Hematopoietic multipotent progenitor cell treated with erythropoietin and hydrocortisone succinate and interleukin-3 and kit ligand, for 8 days (in vitro differentiated cells): ENCODE measurements at places on chromosomes 2 and 18.
A peak's percentile ranks its signal among the peaks of the same experiment; 100 is the strongest.

DNA sequence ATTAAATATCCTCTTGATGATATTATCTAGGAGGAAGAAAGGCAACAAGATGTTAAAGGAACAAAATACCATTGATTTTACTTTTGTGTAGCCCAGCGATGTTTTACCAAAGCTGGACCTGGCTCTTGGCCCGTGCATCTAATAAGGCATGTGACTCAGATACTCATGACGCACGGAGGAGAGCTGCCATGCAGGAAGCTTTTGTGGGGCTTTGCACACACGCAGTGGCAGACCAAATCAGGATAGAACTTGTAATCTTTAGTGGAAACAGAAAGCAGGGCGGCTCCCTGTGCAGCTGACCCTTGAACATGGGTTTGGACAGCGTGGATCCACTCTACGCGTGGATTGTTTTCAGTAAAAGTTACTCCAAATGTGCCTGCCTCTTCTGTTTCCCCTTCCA lies 190.0 kb downstream of the NAPG start:
- DNase-seq = no peak

DNA sequence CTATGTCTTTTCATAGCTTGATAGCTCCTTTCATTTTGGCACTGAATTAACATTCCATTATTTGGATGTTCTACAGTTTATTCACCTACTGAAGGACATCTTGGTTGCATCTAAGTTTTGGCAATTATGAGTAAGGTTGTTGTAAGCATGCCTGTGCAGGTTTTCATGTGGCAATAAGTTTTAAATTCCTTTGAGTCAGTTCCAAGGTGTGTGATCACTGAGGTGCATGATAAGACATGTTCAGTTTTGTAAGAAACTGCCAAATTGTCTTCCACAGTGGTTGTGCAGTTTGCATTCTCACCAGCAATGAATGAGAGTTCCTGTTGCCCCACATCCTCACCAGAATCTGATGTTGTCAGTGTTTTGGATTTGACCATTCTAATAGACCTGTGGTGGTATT lies 24.2 kb downstream of the XDH start:
- DNase-seq = no peak

GRCh38 chr2:217816396-217816869 lies 186.4 kb downstream of the TNS1 start:
- no peak for DNase-seq

GRCh38 chr2:216495656-216496055 lies 3.0 kb upstream of the RPL37A start:
- DNase-seq = no peak

DNA sequence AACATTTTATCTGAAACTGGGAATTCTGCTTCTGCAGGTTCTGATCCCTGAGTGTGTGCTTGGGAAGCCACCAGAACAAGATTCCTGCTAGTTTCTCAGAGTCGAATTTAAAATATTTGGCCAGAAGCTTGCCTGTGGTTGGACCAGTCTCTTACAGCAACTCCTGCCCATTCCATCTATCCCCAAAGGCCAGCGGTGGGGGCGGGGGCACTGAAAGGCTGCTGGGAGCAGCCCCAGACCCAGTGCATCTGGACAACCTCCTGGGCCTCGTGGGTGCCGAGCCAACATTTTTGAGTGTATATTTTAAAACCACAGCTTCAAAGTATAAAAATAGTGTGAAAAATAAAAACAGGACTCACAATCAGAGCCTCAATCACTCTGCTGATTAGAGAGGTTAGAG lies 38.6 kb upstream of the ZFP36L2 start:
- no peak for DNase-seq

DNA sequence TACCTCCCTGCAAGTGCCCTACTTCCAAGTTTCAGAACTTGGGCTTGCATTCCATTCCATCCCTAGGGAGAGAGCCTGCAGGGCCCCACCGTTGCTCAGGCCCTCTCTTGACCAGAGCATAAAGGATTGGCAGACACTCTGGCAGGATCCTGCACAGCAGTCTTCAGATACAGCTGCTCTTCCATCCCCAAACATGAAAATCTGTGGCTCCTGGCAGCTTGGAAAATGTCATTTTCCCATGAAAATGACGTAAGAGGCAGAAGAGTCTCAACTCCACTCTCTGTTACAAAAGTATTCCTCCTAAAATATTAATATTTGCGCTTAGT lies 162.6 kb downstream of the GFPT1 start:
- DNase-seq = no peak

- DNase-seq = no peak
These were observed 134.0 kb upstream of the HDAC4 start for GRCh38 chr2:239534581-239535412.

- DNase-seq = no peak
These were observed 179.6 kb downstream of the VAPA start for GRCh38 chr18:10093445-10093844.

GRCh38 chr18:8721716-8722115 lies 16.4 kb downstream of the MTCL1 start:
- no peak for DNase-seq

DNA sequence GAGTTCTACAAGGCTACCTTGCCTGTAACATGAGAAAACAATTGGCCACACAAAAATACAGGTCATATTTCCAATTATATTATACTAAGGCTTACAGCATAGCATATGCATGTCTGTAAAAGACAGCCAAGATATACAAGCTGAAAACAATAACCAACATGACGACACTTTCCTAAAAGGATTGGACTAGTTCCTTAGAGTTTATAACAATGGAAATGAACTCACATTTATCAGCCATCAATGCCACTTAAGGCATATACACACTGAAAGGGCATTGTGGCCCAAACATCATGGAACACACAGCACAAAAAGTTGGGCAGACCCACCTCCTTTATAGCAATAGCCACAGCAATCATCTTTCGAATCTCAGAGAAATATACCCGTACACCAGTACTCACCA lies 52.0 kb downstream of the SLC40A1 start:
- DNase-seq = no peak

DNA sequence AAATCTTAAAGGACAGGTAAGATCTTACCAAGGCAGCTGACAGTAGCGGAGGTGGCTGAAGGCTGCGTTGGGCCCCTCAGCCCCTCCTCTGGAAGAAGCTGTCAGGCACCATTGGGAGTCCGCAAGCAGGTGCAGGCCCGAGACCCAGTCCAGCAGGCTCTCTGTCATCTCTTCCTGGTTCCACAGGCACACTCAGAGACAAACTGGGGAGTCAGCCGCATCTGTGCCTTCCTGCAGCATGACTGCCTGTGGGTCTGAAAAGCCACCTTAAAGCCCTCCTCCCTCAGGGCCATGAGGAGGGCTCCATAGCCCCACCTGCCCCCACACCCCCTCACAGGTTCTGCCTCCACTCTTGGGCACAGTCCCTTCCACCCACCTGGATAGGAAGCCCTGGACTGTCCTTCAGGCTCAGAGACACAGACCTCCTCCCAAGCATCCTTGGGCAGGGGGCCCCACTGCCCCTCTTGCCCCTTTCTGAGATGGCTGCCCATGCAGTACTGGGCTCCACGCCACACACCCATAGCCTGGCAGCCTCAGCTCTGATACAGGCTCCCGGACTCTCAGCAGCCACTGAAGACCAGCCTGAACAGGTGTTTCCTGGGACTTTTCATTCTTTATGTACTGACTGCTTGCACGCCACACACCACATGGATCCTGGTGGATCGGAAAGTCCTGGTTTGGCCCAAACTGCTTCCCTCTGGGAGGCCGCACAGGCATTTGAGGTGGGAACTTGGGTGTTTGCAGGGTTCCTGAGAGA lies 239.8 kb downstream of the SEPTIN10 start:
- no peak for DNase-seq

- peak; percentile 11 for DNase-seq
These were observed 3.4 kb downstream of the SERPINB2 start for GRCh38 chr18:63890950-63891304.

DNA sequence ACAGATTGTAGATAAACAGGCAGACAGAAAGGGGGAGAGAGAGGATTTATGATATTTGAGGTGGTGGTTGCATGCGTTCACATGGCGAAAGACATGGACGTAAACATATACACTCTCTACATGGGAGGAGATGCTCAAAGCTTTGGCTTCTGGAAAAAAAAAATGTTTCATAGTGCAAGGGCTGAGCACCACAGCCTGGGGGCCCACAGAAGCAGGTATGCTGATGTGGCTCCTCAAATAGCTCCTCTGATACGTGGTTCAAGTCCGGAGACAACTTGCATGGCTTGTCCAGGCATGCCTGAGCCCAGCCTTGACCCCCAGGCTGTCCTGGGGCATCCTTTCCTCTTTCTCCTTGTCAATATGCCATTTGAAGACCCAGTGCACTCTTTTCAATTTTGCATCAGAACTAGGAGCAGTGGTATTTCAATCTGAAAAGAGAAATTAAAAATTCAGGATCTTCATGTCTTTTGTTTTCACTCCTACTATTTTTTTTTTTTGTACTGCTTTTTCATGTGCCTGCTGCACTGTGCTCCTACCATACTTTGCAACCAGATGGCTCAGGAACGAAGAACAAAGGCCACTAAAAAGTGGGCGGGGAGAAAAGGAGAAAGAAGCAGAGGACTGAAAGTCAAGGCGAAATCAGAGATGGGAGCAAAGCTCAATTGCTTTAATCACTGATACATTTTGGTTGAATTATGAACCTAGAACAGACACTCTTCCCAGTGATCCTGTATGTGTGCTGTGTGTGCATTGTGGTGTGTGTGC lies 495.7 kb upstream of the TCF4 start:
- no peak for DNase-seq

DNA sequence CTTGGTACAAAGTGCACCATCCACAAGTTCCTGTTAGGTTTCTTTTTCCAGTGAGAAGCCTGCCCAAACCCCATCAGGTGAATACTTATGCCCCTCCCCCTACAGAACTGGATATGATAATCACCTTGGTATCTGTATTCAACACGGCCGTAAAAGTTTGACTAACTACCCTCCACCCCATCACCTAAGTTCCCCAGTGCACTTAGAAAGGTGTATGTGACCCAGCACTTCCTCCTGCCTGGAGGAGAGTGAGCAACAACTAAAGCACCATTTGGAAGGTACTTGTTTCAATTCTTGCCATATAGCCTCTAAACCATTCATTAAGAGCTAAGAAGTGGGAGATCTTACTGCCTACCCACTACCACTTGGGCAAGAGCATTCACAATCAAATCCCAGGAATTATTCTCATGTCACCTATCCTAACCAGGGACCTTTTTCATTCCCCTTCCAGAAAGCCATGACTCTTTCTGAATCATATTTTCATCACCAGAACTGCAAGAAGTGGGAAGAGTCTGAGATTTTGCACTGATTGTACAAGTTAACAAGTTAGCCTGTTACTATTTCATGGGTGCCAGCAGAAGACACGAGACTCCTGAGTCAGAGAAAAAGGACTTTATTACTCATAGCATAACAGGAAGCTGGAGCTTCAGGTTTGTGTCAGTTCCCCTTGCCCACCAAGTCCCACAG lies 53.5 kb upstream of the NDUFV2 start:
- no peak for DNase-seq

DNA sequence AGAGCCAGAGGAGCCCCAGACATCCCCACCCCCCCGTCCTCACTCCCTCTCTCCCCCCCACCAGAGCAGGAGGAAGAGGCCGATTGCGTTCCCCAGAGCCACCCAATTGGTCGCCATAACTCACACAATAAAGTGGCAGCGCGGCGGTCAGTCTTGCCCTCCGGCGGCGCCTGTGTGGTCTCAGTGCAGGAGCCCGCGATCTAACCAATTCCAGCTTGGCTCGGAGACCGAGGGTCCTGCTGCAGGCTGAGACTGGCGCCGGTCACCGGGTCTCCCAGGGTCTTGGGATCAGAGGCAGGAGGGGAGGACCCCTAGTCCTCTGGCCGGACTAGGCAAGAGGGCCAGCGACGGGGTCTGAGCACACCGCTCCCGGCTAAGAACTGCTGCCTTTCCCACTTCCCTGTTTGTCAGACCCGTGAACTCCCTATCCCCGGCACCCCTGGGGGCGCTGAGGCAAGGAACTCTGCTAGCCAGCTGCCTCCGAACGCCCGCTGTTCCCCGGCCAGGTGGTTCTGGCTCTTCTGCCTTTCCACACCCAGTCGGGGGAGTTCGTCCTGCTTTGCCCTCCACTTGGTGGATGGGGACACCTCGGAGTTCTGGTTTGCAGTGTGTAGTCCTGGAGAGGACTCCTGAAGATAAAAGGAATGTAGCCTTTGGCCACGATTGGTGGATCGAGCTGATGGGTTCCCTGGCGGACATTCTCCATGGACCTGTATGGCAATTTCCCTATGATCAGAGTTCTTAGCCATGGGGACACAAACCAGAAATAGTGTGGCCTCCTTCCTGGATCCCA lies 1.0 kb upstream of the HOXD12 start:
- DNase-seq = no peak

DNA sequence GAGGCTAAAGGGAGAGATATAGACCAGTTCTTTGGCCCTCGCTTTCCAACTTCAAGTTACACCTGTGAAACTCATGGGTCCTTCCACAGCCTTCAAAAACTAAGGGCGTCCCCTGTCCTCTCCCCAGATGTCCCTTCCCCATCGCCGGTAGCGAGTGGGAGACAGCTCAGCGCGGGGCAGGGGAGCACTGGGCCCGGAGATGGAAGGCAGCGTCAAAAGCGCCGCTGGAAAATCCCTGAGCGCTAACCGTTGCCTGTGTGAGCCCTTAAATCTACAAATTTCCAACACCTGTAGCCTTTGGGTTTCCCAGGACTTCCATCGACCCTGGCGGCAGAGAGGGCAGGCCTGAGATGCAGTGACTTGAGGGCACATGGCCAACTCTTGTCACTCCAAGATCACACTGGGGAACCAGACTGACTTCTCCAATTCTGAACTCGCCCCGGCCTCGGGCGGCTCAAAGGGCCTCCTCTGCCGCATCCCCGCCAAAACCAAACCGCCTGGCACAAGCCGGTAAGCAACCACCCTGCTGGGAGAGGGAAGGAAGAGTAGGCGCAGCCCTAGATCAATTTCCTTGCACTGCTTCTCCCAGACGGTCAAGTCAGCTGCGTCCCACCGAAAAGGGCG lies 879 bp upstream of the EPAS1 start:
- DNase-seq = peak; percentile 44

DNA sequence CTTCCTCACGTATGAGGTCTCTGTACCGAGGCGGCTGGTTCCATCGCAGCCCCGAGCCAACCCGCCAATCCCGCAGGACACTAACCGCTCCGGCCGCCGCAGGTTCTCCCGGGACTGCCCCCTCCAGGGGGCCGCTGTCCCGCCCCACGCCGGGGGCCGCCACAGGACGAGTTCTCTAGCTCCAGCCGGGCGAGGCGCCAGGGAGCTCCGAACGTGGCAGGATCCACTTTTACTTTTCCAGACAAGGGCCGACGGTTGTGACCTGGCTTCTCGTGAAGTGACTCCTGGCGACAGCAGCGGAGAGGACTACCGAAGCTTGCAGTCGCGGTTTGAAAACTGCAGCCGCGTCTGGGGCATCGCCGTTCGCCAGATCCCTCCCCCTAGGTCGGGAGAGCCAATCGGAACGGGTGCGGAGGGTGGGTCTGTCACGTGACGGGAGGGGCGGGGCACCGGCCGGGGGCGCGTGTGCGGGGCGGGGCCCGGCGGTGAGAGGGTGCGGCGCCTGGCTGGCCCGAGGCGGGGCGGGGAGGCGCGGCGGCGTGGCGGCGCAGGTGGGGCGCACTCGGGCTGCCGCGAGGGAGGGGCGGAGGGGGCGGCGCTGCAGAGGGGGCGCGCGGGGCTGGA lies at the start of gene STK17B:
Gene STK17B, minus strand, starts transcription at position 331 of the 624 bp plus-strand sequence. CDS start 8,195 bp downstream, outside the sequence.
- peak; percentile 94 for DNase-seq

GRCh38 chr2:18777250-18777812 lies 188.0 kb upstream of the NT5C1B start:
- DNase-seq = no peak
